CD4-positive, alpha-beta T cell treated with Interleukin-15 for 1 hour (primary cell): ENCODE measurements at places on chromosomes 7 and 10.
A peak's percentile ranks its signal among the peaks of the same experiment; 100 is the strongest.

DNA sequence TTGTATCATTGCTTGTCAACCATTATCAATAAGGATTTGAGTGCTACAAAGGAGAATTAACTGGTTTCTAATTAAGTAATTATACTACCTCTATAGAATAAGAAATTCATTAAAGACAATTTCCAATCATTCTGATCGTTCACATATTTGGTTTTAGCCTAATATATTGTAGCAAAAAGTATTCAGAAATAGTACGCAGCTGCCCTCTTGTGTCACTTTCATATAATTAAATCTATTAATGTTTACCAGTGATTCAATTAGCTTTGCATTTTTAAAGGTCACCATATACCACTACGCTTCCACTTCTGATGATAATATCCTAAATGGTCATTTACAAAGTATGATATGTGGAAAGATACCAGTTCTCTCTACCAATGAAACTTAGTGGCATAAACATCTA is 128.3 kb downstream of the NEBL start:
- DNase-seq = no peak

DNA sequence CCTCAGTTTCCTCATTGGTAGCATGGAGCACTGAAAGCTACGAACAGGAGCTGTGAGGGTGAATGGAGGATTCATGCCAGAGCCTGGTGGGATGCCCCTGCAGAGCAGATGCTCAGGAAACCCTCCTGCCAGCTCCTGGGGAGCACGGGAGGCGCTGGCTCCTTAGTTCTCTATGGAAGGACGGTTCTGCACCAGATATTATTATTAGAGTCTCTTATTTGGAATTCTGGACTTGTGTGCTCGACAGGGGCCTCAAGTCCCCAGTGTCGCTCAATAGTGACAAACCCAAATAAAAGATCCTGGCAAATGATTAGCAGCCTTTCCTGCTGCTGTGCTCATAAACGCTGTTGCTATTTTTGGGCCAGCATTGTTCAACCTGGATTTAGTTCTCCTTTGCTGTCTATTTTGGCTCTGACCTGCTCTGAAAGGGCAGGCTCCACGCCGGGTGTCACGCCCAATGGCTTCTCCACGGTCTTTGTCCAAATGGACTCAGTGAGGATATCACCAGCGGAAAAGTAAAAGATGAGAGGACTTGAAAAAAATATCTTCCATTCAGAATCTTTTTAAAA is 23.0 kb upstream of the KLF6 start:
- no peak for DNase-seq

GRCh38 chr10:11206676-11207559 is 189.2 kb downstream of the CELF2 start:
- DNase-seq = no peak

- DNase-seq = no peak
Measured at GRCh38 chr7:96686305-96686704, 23.3 kb downstream of the SEM1 start.

DNA sequence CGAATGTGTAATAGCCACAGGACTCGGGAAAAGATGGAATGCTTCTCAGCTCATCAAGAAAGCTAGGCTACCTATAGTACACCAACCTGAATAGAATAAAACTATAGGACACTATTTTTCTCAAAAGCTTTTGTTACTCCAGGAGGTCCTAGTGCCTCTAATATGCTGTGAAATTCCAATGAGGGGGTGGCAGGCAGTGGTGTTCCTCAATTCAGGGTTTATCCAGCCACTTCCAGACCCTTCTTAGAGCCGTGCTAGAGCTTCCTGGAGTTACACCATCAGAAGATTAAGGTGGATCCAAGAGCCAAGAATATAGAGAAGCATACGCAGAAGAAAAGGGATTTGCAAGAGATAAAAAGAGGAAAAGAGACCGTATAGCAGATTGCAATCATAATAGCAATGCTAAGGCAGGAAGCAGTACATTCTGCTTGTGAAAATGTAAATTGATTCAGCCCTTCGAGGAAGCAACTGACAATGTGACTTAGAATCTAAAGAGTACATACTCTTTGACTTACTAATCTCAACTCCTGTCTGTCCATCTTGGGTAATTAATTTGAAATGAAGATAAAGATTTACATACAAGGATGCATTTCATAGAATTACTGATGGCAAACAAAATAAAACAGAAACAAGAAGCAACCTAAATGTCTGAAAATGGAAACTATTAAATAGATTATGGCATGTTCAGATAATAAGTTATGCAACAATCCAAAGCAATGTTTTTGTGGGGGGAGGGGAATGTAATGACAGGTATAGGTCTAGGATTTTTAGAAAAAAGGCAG is 2.1 kb downstream of the ST8SIA6 start:
- DNase-seq = no peak

- no peak for DNase-seq
Measured at GRCh38 chr10:104638861-104639589, 2.1 kb upstream of the SORCS3 start.

DNA sequence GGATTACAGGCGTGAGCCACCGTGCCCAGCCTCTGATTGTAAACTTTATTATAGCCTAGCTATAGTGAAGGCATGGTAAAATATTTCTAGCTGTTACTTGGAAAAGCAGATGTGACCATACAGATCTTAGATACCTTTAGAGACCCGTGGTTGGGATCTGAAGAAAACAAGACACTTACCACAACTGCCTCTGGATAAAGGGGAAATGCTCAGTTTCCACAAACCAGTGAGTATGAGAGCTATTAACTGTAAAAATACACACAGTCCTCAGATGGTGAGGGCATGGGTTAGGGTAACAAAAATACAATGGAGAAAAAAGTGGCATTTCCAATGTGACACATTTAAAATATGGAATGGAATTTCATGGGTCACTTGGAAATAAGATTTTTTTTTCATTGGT is 63.0 kb downstream of the ZNF438 start:
- no peak for DNase-seq

GRCh38 chr7:13988065-13988464 is 1.4 kb downstream of the ETV1 start:
- no peak for DNase-seq

DNA sequence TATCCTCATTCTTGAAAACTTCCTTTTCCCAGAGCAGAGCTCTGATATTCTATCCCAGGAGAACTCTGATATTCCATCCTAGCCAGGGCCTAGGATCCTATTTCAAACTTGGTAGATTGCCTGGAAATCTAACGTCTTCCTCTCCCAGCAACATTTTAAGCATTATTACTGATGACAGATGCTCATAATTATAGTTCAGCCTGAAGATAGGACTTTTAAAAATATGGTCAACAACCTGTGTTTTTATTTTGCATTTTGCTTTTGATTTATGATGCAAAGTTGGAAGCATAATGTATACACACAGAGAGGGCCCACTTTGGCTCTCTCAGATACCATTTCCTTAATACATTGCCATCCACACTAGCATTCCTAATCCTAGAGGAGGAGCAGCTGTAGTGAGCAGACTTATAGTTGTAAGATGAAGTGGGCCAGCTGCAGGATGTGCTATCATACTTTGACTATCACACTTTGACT is 457.4 kb upstream of the TPK1 start:
- DNase-seq = no peak

- peak; percentile 20 for DNase-seq
Measured at GRCh38 chr7:128137181-128137580, 103.9 kb upstream of the LEP start.

GRCh38 chr10:71562181-71562580 is 157.4 kb downstream of the C10orf105 start:
- DNase-seq = no peak

- DNase-seq = no peak
Measured at GRCh38 chr10:18313626-18314025, 173.4 kb downstream of the CACNB2 start.

DNA sequence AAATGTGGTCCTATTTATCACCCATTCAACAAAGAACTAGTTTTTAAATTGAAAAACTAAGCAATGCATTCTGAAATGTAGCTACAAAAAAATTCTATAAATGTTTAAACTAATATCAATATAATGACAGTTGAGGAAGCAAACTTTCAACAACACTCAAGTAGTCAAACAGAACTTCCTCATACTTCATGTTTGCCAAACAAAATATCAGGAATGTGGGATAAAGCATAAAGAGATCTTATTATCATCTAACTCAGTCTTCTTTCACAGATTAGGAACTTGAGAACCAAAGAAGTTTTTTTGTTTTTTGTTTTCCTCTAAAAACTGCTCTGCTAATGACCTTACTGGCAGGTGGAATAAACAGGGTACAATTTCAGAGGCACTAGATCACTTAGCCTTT is 116.2 kb downstream of the JAZF1 start:
- no peak for DNase-seq

DNA sequence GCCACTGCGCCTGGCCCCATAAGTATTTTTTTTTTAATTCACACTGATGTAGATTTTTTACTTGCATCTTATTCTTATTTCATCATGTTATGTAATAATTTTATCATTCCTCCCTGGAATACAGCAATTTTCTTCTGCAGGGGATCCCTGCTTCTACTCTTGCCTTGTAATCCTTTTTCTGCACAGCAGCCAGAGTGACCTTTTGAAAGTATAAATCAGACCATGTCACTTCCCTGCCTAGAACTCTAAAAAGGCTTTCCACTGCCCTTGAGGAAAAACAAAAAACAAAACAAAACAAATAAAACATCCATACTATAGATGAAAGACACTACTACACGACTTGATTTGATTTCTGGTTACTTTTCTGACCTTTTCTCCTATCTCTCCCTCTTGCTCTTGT is 1334.7 kb downstream of the REEP3 start:
- DNase-seq = no peak

DNA sequence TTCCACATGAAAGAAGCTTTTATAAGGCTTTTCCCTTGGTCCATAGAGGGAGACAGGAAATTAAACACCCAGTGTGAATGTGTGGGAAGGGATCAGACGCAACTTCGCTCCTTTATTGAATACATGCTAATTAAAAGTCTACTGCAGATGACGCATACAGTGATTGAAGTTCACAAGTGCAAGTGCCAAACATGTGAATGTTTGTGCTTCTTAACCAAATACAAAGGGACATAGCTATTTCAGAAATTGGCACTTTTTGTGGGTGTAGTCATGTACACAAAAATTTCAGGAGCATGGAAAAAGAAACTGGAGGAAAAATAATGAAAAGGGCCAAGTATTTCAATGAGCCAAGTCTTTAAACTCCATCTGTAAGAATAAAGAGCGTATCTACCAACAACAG is 283.7 kb downstream of the SKAP2 start:
- DNase-seq = no peak

DNA sequence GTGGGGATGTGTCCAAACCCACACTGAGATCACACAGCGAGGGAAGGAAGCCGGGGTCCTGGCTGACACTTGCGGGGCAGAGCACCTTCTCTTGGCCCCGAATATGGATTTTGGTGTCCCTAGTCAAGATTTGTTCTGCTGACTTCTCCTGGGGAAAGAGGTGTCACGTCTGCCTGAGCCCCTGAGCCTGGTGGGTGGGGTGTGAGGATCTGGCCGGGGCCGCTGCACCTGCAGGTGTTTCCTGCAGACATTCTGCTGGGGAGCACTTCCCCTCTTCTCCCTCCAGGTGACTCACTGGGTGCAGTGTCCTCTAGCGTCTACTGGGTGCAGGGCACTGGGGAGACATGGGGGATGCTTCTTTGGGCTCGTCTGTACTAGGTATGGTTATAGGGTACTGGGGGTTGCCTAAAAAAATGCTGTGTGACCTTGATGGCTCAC is 99.2 kb downstream of the GRK5 start:
- peak; percentile 89 for DNase-seq

DNA sequence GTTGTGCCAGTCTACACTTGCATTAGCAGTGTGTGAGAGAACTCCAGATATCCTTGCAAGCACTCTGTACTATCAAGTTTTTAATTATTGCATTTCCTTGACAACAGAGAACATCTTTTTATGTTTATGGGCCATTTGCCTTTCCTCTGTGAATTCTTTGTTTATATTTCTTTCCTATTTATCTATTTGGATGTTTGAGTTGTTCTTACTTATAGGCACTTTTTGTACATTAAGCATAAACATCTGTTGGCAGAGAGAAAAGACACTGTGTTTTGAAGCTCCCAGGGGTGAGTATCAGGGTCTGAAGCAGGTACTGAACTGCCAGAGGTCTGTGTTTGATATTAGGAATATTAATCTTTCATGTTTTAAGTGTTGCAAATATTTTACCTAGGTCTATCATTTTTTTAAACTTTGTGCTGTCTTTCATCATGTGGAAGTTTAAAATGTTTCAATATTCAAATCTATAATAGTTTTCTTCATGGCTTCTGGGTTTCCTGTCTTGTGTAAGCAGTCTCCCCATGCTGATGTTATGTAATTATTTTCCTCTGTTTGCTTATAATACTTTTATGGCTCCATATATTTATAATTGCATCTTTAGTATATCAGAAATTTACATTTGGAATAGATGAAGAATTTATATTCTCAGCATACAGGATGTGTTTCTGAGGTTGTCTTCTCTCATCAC is 17.7 kb upstream of the PDCD4 start:
- no peak for DNase-seq

DNA sequence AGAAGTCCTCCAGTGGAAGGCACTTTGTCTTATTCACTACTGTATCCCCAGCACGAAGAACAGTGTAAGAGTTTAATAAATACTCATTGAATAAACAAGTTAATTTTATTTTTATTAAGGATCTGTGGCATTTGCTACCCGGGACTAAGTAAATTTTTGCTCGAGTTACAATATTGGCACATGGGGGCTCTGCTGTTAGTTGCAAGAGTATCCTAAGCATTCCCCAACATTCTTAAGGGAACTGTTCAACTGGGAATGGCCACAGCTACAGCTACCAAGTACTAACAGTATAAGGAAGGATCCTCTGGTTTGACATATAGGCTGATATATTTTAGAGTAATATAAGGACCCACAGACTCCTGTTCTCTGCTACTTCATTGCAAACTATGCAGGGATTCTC is 8.7 kb upstream of the LRRTM3 start:
- DNase-seq = no peak

- DNase-seq = no peak
Measured at GRCh38 chr7:510131-510481, 9.5 kb downstream of the PDGFA start.

DNA sequence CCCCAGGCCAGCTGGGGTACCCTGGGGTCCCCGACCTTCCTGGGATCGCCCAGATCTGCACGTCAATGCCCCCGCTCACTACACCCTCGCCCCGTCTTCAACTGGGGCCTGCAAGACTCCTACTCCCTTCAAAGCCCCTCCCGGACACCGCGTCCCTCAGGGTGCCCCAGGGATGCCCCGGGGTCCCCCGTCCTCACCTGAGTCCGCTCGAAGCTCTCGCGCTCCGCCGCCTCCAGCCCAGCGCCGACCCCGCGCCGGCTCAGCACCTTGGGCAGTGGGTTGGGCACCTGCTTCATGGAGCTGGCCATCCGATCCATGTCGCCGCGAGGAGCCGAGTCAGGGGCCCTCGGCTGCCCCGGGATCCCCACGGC is at the start of gene HIP1:
TSS of gene HIP1 (minus strand) at position 338 of the 371 bp plus-strand sequence. CDS start at position 317, 21 bp downstream.
- DNase-seq = no peak

- no peak for DNase-seq
Measured at GRCh38 chr10:73628405-73628804, 12.9 kb downstream of the MYOZ1 start.

DNA sequence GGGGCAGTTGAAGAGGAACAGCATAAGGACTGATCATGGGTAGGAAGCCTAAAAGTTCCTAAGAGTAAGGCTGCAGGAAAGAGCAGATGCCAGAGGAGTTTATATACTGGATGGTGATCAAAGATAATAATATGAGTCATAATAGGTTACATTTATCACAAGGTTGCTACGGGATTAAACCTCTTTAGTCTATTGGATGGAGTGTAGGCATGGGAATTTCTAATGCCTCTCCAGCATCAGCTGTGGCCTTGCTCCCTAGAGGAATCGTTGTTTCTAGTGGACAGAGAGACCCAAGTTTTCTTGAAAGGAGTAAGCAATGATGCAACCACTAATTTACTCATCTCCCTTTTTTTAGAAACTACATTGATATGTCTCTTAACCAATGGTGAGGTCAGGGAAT is 213.4 kb downstream of the GPR37 start:
- DNase-seq = no peak

GRCh38 chr7:105759670-105760550 is 116.5 kb downstream of the ATXN7L1 start:
- no peak for DNase-seq
